IMR-90 (cell line): ENCODE measurements at places on chromosomes 11 and 22.

GRCh38 chr11:38155856-38156255 is 1557.8 kb upstream of the RAG2 start:
- H3K36me3 ChIP-seq: no peaks in the 10 kb centered on the region
- no peak for DNase-seq
- no peak overlapping the region for H3K27ac ChIP-seq
- no peak overlapping the region for H3K4me3 ChIP-seq
- H3K4me1 ChIP-seq: no peaks in the 10 kb centered on the region
- H3K27me3 ChIP-seq: no peaks in the 10 kb centered on the region

- no peak overlapping the region for H3K4me3 ChIP-seq
- peaks cover 3% of the 10 kb centered on the region; the same call in 1 of the 2 replicates for H3K4me1 ChIP-seq
- no peak overlapping the region for H3K27ac ChIP-seq
- no peaks in the 10 kb centered on the region; the same call in 1 of the 2 replicates for H3K27me3 ChIP-seq
- no peaks in the 10 kb centered on the region for H3K36me3 ChIP-seq
Measured at GRCh38 chr11:124402326-124402922, 3.6 kb upstream of the OR8B3 start.

- no peak within 1 kb of the TSS for H3K27ac ChIP-seq
- no peak for DNase-seq
- H3K27me3 ChIP-seq: peaks cover 36% of the 10 kb centered on the region
- H3K36me3 ChIP-seq: no peaks in the 10 kb centered on the region
- no peak within 1 kb of the TSS for H3K4me3 ChIP-seq
Measured at GRCh38 chr11:75432911-75433321, at the start of gene KLHL35. Gene KLHL35, minus strand, starts transcription at chr11:75433203. Its CDS starts 2,574 bp downstream, at chr11:75430629.

DNA sequence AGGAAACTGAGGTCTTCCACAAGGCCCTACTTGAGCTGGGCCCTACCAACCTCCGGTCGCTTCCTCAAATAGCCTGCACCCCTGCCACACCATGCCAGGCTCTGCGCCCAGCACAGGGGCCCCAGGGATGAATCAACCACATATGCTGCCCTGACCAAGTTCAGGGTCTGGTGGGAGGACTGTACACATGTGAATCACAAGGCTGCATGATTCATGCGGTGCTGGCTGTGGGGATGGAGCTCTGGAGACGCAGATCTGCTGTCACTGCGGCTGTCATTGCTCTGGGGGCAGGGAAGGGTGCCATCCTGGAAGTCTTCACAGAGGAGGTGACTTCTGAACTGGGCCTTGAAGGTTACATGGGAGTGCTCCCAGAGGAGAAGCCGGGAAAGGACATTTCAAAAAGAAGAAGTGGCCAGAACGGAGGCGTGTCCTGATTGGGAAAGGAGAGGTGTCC is 21.5 kb downstream of the CYTH4 start:
- H3K4me3 ChIP-seq: no peak overlapping the region
- H3K4me1 ChIP-seq: peaks cover 44% of the 10 kb centered on the region
- no peaks in the 10 kb centered on the region for H3K36me3 ChIP-seq
- H3K27ac ChIP-seq: peak overlapping the region; percentile 62

- peak; percentile 14 for DNase-seq
- H3K4me3 ChIP-seq: no peak overlapping the region
- H3K4me1 ChIP-seq: peaks cover 7% of the 10 kb centered on the region
Measured at GRCh38 chr11:88623531-88623930, 286.0 kb upstream of the CTSC start.

- peak; percentile 20 for DNase-seq
- no peaks in the 10 kb centered on the region for H3K4me1 ChIP-seq
- no peak overlapping the region for H3K4me3 ChIP-seq
- no peak overlapping the region for H3K27ac ChIP-seq
Measured at GRCh38 chr11:111155021-111155420, 90.5 kb upstream of the POU2AF2 start.

- no peaks in the 10 kb centered on the region for H3K27me3 ChIP-seq
- H3K36me3 ChIP-seq: no peaks in the 10 kb centered on the region
- H3K4me1 ChIP-seq: no peaks in the 10 kb centered on the region
- peak; percentile 47 for DNase-seq
- H3K4me3 ChIP-seq: no peak overlapping the region
Measured at GRCh38 chr11:4851033-4851432, 2.0 kb upstream of the OR51S1 start.

DNA sequence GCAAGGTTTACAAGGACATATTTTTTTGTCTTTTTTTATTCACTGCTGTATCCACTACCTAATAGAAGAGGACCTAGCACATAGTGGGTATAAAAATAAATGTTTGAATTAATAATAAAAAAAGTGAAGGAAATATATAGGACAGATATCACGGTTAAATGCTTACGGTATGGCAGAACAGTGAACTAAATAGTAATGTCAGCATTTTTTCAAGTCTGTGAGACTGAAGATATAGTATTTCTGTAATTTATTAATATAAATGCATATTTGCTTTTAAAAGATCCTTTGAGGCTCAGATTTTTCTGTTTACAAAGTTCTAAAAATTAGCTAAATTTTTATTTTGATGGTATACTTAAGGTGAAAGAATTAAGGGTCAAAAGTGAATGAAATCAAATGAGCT is 68.6 kb upstream of the CNTN5 start:
- no peaks in the 10 kb centered on the region for H3K27me3 ChIP-seq
- H3K4me1 ChIP-seq: no peaks in the 10 kb centered on the region
- no peaks in the 10 kb centered on the region for H3K36me3 ChIP-seq
- DNase-seq: no peak
- H3K27ac ChIP-seq: no peak overlapping the region
- no peak overlapping the region for H3K4me3 ChIP-seq

DNA sequence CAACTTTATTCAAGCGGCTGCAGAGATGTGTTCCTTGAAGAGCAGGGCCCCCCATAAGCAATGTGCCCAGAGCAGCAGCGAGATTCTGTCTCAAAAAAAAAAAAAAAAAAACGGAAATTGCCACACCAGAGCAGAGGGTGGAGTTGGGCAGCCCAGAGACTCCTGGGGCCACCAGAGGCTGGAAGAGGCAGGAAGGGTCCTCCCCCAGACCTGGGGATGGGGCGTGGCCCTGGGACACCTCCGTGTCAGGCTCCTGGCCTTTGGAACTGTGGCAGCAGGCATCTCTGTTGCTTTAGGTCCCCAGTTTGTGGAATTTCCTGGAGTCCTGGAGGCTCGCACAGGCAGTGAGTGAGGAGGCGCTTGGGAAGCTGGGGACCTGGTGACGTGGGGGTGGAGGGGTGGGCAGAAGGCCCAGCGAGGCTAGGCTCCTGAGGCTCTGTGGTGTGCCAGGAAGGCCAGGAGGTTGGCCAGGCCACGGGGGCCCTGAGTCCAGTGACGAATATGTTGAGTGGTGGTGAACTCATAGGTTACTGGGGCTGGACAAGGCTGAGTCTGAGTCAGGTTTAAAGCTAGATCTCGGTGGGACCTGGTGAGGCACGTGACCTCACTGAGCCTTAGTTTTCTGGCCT is 735.6 kb downstream of the BRD1 start:
- H3K27ac ChIP-seq: no peak overlapping the region
- H3K27me3 ChIP-seq: no peaks in the 10 kb centered on the region
- no peaks in the 10 kb centered on the region for H3K36me3 ChIP-seq
- no peaks in the 10 kb centered on the region for H3K4me1 ChIP-seq

DNA sequence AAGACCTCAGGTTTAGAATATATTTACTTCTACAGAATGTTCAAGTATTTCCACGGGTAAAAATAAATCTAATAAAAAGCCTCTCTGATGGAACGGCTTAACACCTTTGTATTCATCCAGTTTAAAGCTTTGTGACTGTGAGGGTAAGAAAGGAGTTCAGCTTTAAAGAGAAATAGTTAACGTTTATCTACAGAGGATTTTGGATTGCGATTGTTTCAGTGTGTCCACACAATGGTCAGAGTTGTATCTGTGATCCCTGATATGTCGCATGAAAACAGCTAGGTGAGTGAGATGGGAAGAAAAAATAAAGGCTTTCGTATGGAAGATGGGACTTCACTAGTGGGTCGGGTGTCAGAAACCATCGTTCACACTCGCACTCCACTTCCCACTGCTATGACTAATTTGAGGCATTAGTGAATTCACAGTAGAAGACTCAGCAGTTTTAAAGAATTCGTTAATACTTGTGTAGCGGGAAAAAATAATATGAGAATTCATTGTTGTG is 1.6 kb downstream of the APLP2 start:
- peak; percentile 35 for DNase-seq
- no peak overlapping the region for H3K27ac ChIP-seq
- H3K4me3 ChIP-seq: peak overlapping the region; percentile 90
- no peaks in the 10 kb centered on the region for H3K27me3 ChIP-seq

DNA sequence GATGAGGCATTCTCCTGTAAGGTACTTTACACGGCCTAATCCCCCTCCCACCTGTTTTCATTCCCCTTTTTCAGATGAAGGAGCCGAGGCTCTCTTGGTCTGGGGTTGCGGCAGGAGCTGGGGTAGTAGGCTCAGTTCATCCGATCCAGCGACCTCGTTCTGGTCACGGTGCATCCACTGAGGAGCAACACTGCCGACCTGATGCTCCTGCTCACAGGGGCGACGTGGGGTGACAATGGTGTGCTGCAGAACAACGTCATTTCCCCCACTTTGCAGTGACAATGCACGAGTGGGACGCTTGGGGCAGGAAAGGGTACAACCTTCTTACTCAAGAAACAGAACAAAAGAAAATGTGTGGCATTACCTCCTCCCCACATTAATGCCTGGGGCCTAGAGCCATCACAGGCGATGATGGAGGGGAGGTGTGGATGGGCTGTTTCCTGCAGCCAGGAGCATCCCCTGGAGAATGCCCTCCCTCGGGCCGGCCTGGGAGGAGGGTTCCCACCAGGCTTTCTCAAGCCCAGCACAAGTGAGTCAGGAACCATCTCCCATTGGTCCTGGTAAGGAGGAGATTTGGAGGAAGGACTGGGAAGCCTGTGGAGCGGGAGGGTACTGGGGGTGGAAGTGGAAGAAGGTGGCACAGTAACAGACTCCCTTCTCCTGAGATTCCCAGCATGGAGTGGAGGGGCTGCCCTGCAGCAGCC is 125.6 kb downstream of the SPATA19 start:
- no peaks in the 10 kb centered on the region for H3K4me1 ChIP-seq
- H3K27me3 ChIP-seq: no peaks in the 10 kb centered on the region
- H3K4me3 ChIP-seq: no peak overlapping the region
- DNase-seq: no peak
- H3K36me3 ChIP-seq: no peaks in the 10 kb centered on the region

GRCh38 chr11:75582895-75583717 is 21.1 kb downstream of the SERPINH1 start:
- H3K27me3 ChIP-seq: no peaks in the 10 kb centered on the region
- no peaks in the 10 kb centered on the region for H3K36me3 ChIP-seq
- peak overlapping the region; percentile 95 for H3K27ac ChIP-seq

- 0 out of 2 replicates have a peak, but pooled peaks cover 1% of the 10 kb centered on the region for H3K36me3 ChIP-seq
- no peak for DNase-seq
- no peaks in the 10 kb centered on the region for H3K4me1 ChIP-seq
- no peak overlapping the region for H3K4me3 ChIP-seq
Measured at GRCh38 chr11:66688561-66689534, 11.2 kb upstream of the RBM4B start.

GRCh38 chr11:94786264-94787126 is 18.3 kb downstream of the AMOTL1 start:
- H3K27me3 ChIP-seq: no peaks in the 10 kb centered on the region
- peak; percentile 59 for DNase-seq
- no peak overlapping the region for H3K27ac ChIP-seq
- H3K4me1 ChIP-seq: peaks cover 29% of the 10 kb centered on the region
- no peak overlapping the region for H3K4me3 ChIP-seq

DNA sequence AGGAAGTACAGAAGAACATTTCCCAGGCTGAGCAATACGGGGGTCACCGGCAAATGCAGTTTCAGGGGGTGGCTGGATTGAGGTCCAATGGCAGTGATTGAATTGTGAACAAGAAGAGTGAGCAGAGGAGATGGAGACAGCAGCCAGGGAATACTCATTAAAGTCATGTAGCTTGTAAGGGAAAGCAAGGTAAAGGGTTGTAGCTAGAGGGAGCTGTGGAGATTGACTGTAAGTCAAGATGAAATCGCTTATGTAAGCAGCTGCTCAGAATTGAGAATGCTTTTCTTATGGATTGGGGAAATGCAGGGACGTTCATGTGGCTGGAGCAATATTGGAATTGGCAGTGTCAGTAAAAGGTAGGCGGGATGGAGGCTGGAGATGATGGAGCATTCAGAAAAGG is 111.4 kb upstream of the TBCEL start:
- H3K36me3 ChIP-seq: no peaks in the 10 kb centered on the region
- peaks cover 14% of the 10 kb centered on the region for H3K27me3 ChIP-seq
- H3K4me1 ChIP-seq: no peaks in the 10 kb centered on the region
- no peak overlapping the region for H3K4me3 ChIP-seq

DNA sequence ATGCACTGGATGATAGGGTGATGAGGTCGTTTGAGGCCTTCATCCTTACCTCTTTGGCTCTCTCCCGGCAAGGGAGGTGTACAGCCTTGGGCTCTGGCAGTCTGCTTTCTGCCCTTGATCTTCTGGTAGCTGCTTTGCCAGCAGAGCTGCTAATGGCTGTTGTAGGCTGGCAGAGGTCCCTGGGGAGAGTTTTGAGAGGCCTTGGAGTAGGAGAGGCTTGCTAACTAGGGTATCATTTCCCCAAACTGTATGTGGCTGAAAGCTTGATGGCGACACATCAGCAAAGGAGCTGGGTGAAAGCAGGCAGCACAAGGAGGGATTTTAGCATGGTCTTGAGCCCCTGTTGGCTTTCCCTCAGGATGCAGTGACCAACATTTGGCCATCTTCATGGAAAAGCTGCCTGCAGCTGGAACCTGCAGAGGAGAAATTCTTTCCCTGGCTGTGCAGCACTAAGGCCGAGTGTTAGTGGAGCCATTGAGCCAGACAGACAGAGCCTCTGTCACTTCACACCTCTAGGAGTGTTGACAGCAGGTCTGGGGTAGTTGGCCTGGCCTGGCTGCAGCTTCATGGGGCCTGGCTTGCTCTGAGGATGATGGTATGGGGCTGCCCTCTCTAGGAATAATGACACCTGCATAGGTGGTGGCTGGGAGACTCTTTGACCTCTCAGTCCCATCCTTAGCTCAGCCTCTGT is 3.5 kb upstream of the AMPD3 start:
- H3K27me3 ChIP-seq: peaks cover 2% of the 10 kb centered on the region
- H3K36me3 ChIP-seq: no peaks in the 10 kb centered on the region
- H3K4me1 ChIP-seq: peaks cover 15% of the 10 kb centered on the region
- H3K4me3 ChIP-seq: no peak overlapping the region
- DNase-seq: no peak

GRCh38 chr22:27905653-27906052 is 13.4 kb downstream of the PITPNB start:
- peaks cover 6% of the 10 kb centered on the region for H3K4me1 ChIP-seq
- no peak for DNase-seq
- peaks cover 31% of the 10 kb centered on the region for H3K36me3 ChIP-seq
- no peak overlapping the region for H3K27ac ChIP-seq
- no peak overlapping the region for H3K4me3 ChIP-seq
- H3K27me3 ChIP-seq: no peaks in the 10 kb centered on the region

GRCh38 chr11:72768581-72768980 is 16.4 kb upstream of the ARAP1 start:
- no peaks in the 10 kb centered on the region for H3K36me3 ChIP-seq
- no peak overlapping the region for H3K4me3 ChIP-seq
- H3K27ac ChIP-seq: no peak overlapping the region
- H3K4me1 ChIP-seq: peaks cover 24% of the 10 kb centered on the region
- no peak for DNase-seq
- no peaks in the 10 kb centered on the region for H3K27me3 ChIP-seq

DNA sequence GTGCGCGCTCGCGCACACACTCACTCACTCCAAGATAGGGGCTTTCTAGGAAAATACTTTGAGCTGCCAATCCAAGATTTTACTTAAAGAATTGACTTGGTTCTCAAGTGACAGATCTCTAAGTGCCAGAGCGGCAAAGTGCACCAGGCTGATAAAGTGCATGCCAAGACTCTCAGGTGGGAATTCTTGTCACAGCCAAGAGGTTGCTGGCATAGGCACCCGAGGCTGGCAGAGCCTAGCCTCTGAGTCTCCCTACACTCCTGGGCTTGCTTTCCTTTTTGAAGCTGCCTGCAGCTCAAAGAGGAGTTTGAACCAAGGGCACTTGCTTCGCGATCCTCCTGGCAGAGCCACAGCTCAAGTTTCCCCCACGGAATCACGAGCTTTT is 2.5 kb upstream of the ADM start:
- peak overlapping the region; percentile 100 for H3K27ac ChIP-seq
- H3K27me3 ChIP-seq: no peaks in the 10 kb centered on the region
- H3K36me3 ChIP-seq: peaks cover 26% of the 10 kb centered on the region
- H3K4me3 ChIP-seq: peak overlapping the region; percentile 64
- peaks cover 9% of the 10 kb centered on the region for H3K4me1 ChIP-seq
